ENCODE measurements at places on chromosomes 5 and 9.

DNA sequence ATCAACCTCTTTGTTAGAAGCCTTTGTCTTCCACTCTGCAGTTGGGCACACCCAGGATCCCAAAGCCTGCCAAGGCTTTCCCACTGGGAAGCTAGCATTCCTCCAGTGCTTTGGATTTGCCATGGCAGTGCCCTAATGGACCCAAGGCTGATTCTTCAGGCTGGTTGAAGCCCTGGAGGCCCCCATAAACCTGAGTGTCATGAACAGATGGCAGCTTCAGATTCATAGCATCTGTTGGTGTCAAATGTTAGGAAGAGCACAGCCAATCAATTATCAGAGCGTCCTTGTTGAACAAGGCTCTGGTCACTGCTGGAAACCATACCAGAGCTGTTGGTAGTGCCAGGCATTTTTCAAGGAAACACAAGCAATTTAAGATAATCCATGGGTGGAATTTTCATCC lies 241.1 kb upstream of the KLF4 start:
- no peak for DNase-seq

- DNase-seq: no peak
Observed at GRCh38 chr9:97940233-97940632, 2.3 kb upstream of the HEMGN start.

DNA sequence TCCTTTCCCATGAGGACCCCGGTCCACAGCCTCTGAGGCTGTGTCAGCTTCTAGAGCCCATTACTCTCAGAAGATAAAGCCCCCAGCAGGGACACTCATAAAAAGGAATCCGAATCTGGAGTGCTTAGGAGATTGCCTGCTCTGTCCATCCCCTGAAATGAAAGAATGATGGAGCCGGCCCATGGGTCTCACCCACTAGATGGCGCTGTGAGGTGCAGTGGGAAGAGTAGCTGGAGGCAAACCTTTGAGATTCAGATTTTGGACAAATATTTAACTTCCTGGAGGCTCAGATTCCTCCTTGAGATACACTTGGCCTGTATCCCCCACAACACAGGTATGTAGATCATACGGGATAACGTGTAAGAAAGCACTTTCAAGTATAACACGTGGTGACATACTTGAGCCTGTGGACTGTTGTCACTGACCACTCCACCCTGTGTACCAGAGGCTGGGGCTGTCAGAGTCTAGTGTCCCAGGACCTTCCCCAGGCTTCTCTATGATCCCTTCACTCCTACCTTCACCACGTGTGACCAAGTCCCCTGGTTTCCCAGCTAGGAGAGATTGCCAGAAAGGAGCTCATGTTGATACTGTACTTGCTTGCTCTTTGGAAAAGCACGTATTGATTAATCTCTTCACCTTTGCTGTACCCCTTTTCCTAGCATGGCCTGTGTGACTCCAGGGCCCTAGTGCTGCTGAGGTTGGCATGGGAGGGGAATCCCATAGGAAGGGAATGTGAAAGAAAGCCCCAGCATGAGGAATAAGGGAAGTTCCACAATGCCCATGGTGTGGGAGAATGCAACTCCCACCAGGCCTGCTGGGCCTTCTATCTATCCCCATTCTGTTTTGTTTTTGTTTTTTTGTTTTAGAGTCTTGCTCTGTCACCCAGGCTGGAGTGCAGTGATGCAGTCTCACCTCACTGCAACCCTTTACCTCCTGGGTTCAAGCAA lies 32.1 kb downstream of the TRMO start:
- peak; percentile 62 for DNase-seq

- DNase-seq: no peak
Observed at GRCh38 chr5:35032356-35032755, 15.4 kb downstream of the AGXT2 start.

GRCh38 chr9:125238127-125238914 lies 2.8 kb downstream of the HSPA5 start:
- no peak for DNase-seq

DNA sequence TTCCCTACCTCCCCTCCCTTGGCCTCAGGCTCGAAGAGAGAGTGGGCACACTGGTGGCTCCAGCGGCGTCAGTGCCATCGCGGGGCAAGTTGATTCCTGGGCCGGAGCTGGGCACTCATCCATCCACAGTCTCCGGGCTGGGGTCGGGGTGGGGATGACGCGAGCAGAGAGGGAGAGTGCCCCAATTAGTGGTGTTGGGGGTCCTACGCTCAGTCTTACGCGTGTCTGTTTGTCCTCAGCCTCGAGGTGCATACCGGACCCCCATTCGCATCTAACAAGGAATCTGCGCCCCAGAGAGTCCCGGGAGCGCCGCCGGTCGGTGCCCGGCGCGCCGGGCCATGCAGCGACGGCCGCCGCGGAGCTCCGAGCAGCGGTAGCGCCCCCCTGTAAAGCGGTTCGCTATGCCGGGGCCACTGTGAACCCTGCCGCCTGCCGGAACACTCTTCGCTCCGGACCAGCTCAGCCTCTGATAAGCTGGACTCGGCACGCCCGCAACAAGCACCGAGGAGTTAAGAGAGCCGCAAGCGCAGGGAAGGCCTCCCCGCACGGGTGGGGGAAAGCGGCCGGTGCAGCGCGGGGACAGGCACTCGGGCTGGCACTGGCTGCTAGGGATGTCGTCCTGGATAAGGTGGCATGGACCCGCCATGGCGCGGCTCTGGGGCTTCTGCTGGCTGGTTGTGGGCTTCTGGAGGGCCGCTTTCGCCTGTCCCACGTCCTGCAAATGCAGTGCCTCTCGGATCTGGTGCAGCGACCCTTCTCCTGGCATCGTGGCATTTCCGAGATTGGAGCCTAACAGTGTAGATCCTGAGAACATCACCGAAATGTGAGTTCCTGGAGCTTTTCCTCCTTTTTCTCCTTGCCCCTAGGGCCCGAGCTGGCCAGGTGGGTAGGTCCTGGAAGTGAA lies 861 bp downstream of the NTRK2 start:
- DNase-seq: peak; percentile 46

GRCh38 chr5:65916066-65916465 lies 10.3 kb upstream of the ERBIN start:
- DNase-seq: no peak

DNA sequence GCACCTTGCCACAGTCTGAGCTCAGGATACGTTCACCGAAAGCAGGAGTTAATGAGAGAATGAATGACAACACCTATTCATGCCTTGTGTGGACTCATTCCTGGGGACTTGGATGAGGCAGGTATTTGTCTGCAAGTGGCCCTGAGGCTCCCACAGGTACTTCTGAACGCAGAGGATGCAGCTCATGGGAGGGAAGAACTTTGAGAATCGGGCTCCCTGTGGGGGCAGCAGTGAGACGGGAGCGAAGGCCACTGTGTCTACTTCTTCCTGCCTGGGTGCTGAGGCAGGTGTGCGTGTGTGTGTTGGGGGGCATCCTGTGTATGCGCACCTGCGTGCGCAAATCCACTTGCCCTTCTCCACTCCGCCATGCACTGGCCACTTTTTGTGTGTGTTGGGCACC lies 42.2 kb downstream of the PTPN3 start:
- DNase-seq: no peak

- DNase-seq: no peak
Observed at GRCh38 chr5:55720188-55720703, 8.1 kb upstream of the SLC38A9 start.

- no peak for DNase-seq
Observed at GRCh38 chr5:93610581-93611272, 27.7 kb downstream of the NR2F1 start.

GRCh38 chr9:121914017-121914595 lies 179.0 kb downstream of the TTLL11 start:
- DNase-seq: no peak

- no peak for DNase-seq
Observed at GRCh38 chr5:78268356-78268755, 26.1 kb downstream of the AP3B1 start.
